ENCODE measurements at places on chromosomes 7 and 10.

DNA sequence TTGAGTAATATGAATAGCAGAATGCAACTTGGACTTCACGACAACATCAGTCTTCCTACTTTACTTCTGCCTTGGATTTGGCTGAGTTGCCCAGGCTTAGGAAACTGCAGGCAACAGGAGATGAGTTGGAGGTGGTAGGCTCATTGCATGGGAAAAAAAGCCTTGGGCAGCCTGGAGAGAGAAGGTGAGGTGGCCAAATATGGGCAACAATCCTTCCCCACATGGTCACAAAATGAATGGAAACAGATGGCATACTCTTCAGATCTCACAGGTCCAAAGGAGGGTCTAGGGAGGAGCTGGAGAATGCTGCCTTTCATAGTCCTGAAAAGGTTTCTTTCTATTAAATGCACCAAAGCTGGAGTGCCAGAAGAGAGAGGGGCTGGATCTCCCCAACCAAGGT lies 128.6 kb upstream of the AOAH start:
- H3K27me3 ChIP-seq, result no peaks in the 10 kb centered on the region
- H3K27ac ChIP-seq, result no peak overlapping the region
- no peaks in the 10 kb centered on the region for H3K4me1 ChIP-seq
- no peak overlapping the region for H3K4me3 ChIP-seq

GRCh38 chr7:131596785-131597184 lies 40.4 kb upstream of the PODXL start:
- no peak overlapping the region for H3K4me3 ChIP-seq
- no peak for DNase-seq
- no peaks in the 10 kb centered on the region for H3K27me3 ChIP-seq
- no peak overlapping the region for H3K27ac ChIP-seq
- no peaks in the 10 kb centered on the region for H3K4me1 ChIP-seq

- H3K4me3 ChIP-seq, result no peak overlapping the region
- no peaks in the 10 kb centered on the region for H3K27me3 ChIP-seq
- no peak overlapping the region for H3K27ac ChIP-seq
- DNase-seq, result no peak
- no peaks in the 10 kb centered on the region for H3K36me3 ChIP-seq
Measured at GRCh38 chr10:105291571-105291970, 650.5 kb downstream of the SORCS3 start.

DNA sequence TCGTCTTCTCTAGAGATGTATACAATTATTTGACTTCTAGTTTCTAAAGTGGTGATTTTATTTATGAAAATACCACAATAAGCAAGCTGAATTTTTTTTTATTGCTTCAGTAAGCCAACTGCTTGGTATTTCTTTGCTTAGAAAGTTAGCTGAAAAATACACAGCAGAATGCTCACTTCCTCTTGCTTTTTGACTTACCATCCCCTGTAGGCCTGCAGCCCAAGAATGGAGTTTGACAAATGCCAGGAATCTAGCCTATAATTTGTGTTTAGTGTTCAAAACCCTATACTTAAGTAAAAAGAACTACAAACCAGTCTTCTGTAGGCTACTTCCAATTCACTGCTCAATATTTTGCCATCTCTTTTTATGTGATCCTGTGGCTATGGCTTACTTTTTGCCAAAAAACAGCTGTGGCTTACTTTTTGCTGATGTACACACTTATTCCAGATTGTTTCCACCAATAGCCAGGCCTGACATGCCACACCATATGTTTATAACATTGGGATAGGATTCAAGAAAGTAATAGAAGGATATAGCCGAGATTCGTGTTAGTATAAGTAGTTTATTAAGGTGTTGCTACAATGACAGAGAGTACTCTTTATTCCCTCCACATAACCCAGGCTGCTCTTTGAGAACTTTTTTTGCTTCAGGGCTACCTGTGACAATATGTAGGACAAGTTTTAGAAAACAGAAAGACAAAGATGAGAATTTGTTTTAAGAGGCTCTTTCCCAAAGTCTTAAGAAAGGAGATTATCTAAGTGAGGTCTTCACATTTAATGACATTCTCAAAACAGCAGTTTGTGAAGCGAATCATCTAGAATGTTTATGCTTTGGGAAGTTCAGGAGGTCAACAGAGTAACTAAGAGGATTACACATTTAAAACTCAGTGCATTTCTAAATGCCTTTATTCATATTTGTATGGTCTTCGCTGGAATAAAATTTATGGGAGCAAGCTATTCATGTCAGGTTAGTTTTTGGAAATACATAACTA lies 263.9 kb upstream of the FZD1 start:
- H3K4me3 ChIP-seq, result no peak overlapping the region
- H3K36me3 ChIP-seq, result no peaks in the 10 kb centered on the region
- no peaks in the 10 kb centered on the region for H3K4me1 ChIP-seq
- no peak overlapping the region for H3K27ac ChIP-seq
- no peaks in the 10 kb centered on the region for H3K27me3 ChIP-seq

DNA sequence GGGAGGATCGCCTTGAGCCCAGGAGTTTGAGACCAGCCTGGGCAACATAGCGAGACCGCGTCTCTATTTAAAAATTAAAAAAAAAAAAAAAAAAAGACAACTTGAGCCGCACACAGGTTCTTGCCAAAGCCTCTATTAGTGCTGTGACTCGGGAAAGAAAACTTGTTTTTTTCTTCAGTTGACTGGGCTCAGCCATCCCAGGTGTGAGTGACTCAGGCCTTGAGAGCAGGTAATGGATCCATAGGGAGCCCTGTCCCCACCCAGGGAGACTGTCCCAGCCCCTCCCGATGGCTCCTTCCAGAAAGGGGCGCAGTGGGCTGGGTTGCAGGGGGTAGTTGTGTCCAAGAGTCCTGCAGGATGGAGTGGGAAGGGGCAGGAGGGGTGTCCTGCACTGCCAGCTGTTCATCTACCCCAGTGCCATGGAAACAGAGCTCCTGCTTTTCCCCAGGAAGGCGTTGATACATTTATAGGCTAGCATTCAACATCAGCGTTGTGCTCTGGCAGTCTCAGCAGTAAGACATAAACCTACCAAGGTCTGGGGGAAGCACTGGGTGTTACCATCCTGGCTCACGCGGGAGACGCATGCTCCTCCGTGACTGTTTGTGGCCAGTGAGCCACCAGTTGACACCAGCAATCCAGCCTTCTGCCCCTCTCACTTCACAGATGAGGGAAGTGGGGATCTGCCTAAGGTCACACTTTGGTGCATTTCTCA lies 126.6 kb downstream of the CUX1 start:
- peaks cover 56% of the 10 kb centered on the region for H3K4me1 ChIP-seq
- H3K27ac ChIP-seq, result peak overlapping the region; percentile 90
- no peaks in the 10 kb centered on the region for H3K36me3 ChIP-seq
- no peaks in the 10 kb centered on the region for H3K27me3 ChIP-seq
- DNase-seq, result no peak
- H3K4me3 ChIP-seq, result no peak overlapping the region

- no peaks in the 10 kb centered on the region for H3K27me3 ChIP-seq
- H3K36me3 ChIP-seq, result no peaks in the 10 kb centered on the region
- no peak overlapping the region for H3K27ac ChIP-seq
- no peak overlapping the region for H3K4me3 ChIP-seq
- no peaks in the 10 kb centered on the region for H3K4me1 ChIP-seq
- no peak for DNase-seq
Measured at GRCh38 chr7:431658-432111, 88.0 kb downstream of the PDGFA start.

DNA sequence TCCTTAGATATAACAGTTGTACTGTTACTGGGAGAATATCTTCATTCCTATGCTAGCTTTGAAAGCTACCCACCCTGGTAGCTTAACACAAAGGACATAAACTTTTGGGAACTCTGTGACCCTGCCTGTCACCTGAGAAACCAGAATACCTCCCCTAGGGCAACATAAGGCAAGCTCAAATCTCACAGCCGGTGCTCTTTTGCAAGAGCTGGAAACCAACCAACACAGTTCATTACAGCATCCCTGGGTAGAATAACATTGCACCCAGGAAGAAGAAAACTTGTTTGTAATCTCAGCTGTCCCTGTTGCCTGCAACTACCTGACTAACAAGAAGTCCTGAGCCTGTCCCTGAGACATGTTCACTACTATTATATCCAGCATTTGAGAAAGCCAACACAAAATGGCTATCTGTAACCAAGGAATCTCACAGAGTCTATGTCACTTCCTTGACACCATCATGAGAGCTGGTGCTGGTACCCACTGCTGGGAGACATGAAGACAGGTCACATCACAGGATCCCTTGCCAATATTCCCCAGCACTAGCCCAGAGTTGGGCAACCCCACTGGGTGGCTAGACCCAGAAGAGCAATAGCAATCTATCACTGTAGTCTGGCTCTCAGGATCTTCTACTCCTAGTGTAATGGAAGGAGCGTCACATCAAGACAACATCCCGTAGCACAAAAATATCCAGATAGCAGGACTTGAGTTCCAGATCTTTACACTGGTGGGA lies 31.3 kb downstream of the AKR1C3 start:
- no peak overlapping the region for H3K4me3 ChIP-seq
- no peak overlapping the region for H3K27ac ChIP-seq
- no peaks in the 10 kb centered on the region for H3K4me1 ChIP-seq
- DNase-seq, result no peak
- no peaks in the 10 kb centered on the region for H3K36me3 ChIP-seq

- DNase-seq, result no peak
- H3K4me3 ChIP-seq, result no peak overlapping the region
- no peaks in the 10 kb centered on the region for H3K36me3 ChIP-seq
- no peaks in the 10 kb centered on the region for H3K27me3 ChIP-seq
Measured at GRCh38 chr7:157755741-157756140, 418.9 kb downstream of the DNAJB6 start.

DNA sequence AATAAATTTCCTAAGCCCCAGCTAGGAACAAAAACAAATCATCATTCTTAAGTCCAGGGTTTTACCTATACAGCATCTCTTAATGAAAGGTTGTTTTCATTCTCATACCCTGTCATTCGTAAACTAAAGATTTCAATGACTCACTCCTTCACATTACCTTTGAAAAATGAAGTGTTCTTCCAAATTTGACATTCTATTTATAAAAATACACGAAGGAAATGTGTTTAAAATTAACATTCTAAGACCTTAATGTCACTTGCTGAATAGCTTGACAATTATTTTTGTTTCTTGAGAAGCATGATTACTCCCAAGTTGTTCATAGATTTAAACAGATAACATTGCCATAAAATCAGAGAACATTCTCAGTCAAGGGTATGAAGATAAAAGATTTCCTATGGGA lies 1188.3 kb upstream of the SORCS1 start:
- no peak overlapping the region for H3K4me3 ChIP-seq
- H3K27ac ChIP-seq, result no peak overlapping the region
- DNase-seq, result no peak
- H3K36me3 ChIP-seq, result no peaks in the 10 kb centered on the region

DNA sequence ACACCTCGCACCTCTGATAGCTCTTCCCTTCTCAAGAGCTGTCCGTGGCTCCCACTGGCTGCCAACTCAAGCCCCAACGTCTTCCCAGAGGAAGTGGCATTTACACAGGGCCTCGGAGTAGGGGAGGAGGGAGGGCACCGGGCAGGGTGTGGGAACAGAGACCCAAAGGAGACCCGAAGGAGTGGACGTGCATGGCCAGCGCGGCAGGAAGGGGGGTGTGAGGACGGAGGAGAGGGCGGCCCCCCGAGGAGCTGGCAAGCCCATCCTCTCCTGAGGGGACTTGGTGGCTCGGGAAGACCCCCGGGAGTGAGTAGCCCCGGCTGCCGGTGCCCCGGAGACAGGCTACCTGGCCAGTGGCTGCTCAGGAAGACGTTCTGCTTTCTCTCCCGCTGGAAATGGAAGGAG lies 85.9 kb downstream of the FOXL3 start:
- H3K27me3 ChIP-seq, result peaks cover 34% of the 10 kb centered on the region
- no peaks in the 10 kb centered on the region for H3K36me3 ChIP-seq

DNA sequence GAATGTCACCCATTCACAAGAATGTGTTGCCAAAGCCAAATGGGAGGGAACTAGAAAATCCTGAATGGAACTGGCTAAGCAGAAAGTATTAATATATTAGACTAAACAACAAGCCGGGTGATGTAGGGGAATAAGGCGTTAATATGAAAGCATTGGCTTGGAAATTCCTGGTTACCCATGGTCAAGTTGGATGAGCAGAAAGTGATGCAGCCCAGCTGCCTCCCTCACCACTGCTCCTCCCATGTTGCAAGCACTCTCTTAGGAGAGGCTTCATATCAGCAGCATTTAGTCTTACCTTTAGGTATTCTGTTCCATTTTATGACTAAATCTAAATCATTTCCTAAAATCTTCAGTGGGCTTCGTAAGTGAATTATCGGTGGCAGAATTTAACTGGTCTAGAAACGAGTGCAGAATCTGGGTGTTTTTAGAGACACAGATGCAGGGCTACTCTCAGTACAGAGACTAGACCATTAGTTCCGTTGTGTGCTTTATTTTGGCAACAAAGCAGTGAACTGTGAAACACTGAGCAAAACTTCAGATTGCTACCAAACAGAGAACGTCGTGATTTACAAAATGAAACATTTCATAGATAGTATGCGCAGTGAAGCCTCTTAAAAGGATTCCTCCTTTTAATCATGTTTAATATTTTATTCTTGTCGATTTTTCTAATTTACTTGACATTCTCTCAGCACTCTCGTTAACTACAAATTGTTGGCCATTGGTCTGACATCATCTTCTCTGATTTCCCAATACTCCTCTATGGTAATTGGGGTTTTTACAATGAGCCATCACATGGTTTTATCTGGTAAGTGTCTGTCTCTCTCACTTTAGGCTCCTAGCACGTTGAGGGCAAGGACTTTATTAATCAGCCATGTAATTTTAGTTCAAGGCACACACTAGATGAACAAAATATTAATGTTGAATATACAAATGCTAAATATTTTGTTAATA lies 22.0 kb upstream of the HGF start:
- H3K36me3 ChIP-seq, result no peaks in the 10 kb centered on the region
- H3K27ac ChIP-seq, result no peak overlapping the region
- DNase-seq, result no peak
- H3K27me3 ChIP-seq, result no peaks in the 10 kb centered on the region
- H3K4me3 ChIP-seq, result no peak overlapping the region

GRCh38 chr7:39609113-39609934 lies 14.0 kb upstream of the RALA start:
- H3K4me3 ChIP-seq, result peak overlapping the region; percentile 47
- H3K4me1 ChIP-seq, result peaks cover 8% of the 10 kb centered on the region
- H3K36me3 ChIP-seq, result no peaks in the 10 kb centered on the region

DNA sequence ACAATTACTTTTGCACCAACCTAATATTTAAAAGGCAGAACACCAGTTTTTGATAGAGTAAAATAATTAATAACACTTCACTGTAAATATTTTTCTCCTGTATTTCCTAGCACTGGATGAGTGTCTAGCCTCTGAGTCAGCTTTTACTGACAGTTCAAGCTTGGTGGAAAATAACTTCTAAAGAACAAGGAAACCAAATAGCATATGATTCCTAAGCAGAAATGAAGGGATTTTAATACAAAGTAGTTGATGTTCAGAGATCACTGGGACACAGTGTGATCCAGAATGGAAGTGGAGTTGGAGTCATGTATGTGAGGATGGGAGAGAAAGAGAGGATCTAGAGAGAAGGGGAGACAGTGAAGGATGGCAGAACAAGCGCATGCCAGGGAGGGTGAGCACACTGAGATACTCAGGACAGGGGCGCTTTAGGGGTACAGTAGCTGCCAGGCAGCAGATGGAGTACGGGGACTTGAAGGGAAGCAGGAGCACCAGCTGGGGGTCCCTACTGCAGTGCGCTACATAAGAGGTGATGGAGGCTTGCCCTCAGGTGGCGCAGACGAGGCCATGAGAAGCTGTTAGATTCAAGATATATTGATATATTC lies 117.9 kb upstream of the KLF6 start:
- H3K27ac ChIP-seq, result no peak overlapping the region
- H3K27me3 ChIP-seq, result no peaks in the 10 kb centered on the region
- peaks cover 5% of the 10 kb centered on the region for H3K4me1 ChIP-seq
- H3K4me3 ChIP-seq, result no peak overlapping the region
- no peak for DNase-seq
- no peaks in the 10 kb centered on the region for H3K36me3 ChIP-seq
